ENCODE measurements at places on chromosomes 7 and 10. TPM values are rescaled to one million over a fixed set of nuclear protein-coding genes. Genes with fewer than 3 reads are reported as not detected.

The FOXP2 gene
- total RNA-seq, result not detected

The CCDC136 gene
- total RNA-seq, result 1.8 TPM

The PRSS37 gene
- not detected for total RNA-seq

The AP1S1 gene
- total RNA-seq, result 137 TPM

The SORCS1 gene
- total RNA-seq, result not detected

The ABCA13 gene
- total RNA-seq, result 0.01 TPM

The PPP1R3C gene
- total RNA-seq, result 16.8 TPM

The KCNMA1 gene
- 75.8 TPM for total RNA-seq

The SEMA4G gene
- total RNA-seq, result 7.2 TPM

The EZH2 gene
- total RNA-seq, result 25.6 TPM

The CYP26A1 gene
- 2.7 TPM for total RNA-seq

The NRF1 gene
- 12.3 TPM for total RNA-seq

The STAG3 gene
- total RNA-seq, result 0.15 TPM
